T-cell (primary cell): ENCODE measurements at places on chromosomes 16 and 17.
A peak's percentile ranks its signal among the peaks of the same experiment; 100 is the strongest.

DNA sequence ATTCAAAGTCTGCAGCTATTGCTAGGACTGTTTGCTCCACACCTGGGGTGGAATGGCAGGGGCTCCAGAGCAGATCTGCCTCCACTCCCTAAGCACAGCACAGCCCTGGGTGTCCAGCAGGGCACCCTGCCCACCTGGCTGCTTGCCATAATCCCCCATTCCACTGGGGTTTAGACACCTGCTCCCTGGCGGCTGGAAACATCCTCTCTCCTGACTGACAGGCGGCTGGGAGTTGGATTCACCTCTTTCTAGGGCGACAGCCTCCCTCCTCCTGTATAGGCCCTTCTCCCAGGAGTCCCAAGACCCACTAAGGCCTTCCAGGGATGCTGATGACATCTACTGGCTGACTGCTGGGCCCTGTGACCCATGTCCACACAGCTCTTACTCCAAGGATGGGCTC is 18.0 kb downstream of the HDAC5 start:
- no peak for DNase-seq

DNA sequence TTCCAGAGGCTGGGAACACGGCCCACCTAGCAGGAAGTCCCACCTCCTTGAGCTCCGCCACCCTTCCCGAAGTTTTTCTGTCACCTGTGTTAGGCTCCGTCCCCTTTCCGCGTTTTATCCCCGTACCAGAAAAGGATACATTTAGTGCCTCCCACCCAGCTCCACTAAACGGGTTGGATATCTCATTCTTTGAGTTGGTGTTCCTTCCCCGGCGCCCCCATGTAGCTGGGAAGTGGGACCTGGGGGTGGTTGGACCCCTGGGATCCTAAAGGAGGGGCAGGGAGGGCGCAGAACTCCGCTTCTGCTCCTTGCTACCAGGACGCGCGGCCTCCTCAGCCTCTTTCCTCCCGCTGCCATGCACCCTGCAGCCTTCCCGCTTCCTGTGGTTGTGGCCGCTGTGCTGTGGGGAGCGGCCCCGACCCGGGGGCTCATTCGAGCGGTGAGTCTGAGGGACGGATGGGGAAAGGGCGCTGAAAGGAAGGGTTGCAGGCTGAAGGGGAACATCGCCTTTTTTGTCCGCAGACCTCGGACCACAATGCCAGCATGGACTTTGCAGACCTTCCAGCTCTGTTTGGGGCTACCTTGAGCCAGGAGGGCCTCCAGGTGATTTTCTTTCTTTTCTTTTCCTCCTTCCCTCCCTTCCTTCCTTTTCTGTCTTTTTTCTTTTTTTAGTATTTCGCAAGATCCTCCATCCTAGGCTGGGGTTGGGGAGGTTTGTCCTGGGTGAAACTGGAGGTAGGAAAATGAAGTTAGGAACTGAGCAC is 669 bp downstream of the RNF167 start:
- peak; percentile 28 for DNase-seq

- DNase-seq = no peak
Observed at GRCh38 chr17:45136846-45137560, 1.5 kb downstream of the ACBD4 start.

GRCh38 chr17:76318586-76318985 is 10.5 kb upstream of the QRICH2 start:
- DNase-seq = no peak

DNA sequence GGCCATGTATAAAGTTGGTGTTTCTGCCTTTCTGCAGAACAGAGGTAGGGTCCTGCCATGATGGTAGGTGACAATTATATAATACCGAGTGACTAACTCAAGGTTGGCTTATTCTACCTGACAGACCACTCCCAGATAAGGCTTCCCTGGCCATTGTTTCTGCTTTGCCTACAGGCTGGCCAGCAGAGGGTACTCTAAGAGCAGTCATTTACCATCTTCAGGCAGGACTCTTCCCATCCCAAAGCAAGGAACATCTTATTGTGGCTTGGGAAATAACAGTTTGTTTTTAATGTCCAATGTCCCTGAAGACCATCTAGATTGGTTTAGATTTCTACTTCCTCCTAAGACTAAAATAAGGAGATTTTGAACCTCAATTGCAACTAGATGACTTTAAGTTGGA is 74.1 kb downstream of the SNX11 start:
- DNase-seq = no peak

- DNase-seq = no peak
Observed at GRCh38 chr17:71251951-71252350, 868.9 kb upstream of the SOX9 start.

- no peak for DNase-seq
Observed at GRCh38 chr17:42917236-42917603, 16.6 kb downstream of the G6PC1 start.
